ENCODE measurements at places on chromosomes 5 and 9.

GRCh38 chr9:33714989-33715388, 80.4 kb upstream of the PRSS3 start:
- no peak for DNase-seq

GRCh38 chr9:137606005-137606621, 627 bp downstream of the ARRDC1 start:
- peak; percentile 38 for DNase-seq

GRCh38 chr9:26247861-26248260, 569.6 kb upstream of the TUSC1 start:
- no peak for DNase-seq

DNA sequence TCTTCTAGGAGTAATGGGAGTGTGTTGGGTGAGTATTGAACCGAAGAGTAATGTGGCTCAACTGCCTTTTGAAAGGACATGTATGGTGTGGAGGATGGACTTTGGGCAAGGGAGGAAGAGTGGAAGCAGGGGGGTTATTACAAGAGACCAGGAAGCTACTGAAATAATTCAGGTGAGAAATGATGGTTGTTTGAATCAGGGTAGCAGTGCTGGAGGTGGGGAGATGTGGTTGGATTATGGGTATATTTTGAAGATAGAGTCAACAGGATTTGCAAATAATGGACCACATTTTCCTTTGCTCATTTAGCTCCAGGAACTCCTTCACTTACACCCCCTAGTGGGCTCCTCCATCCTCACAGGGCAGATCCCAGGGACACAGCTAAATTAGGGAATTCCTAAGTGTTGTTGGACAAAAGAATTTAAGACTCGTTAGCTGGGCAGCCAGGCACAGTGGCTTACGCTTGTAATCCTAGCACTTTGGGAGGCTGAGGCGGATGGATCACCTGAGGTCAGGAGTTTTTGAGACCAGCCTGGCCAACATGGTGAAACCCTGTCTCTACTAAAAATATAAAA, 1.2 kb upstream of the SLC4A9 start:
- DNase-seq = no peak

DNA sequence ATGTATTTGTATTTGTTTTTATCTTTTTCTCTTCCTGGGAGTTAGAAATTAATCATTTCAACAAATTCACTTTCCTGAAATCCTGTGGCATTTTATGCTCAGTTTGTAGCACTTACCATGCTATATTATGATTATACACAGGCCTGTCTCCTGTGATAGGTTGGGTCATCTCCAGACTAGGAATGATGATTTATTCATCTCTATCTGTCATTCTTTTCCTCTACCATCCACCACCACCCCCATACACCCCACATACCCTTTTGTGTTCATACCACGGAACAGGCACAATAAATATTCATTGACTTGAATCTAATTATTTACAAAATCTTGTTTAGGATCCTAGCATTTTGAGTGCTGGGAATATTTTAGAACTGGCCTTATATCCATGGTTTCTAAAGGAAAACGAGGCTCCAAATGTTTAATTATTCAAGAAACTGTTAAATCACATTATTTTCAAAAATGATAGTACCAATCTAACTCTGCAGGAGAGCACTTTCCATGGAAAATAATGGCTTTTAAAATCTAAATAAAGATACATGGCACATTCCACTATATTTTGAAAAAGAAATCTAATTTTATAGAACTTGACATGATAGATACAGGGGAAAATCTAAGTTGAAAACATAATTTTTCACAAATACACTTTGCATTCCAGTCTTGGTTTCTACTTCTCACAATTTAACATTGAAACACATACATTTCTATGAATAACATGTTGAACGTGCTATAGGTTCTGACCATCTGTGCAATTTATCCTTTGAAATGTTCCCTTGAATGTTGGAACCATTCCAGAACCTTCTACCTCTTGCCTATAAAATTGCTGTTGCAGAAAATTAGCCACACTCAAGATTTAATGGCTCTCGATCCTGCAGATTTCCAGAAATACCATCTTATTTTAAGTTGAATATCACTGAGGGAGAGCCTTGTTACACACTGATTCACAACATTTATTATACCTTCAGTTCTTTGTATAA, 89.3 kb downstream of the STARD4 start:
- no peak for DNase-seq

DNA sequence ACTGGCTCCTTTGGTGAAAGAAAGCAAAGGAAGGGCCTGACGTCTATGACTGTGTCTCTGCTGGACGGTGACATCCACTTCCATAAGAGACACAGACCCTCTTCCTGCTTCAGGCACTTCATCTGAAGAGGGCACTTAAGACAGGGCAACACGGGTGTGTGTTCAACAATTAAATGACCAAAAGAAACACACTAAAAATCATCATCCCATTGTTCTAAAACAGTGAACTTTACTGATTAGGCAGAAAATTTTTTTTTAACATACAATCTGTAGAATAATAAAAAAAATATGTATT, 58.5 kb downstream of the GOLM1 start:
- DNase-seq = no peak

GRCh38 chr5:30092548-30092947, 1100.9 kb upstream of the CDH6 start:
- no peak for DNase-seq

DNA sequence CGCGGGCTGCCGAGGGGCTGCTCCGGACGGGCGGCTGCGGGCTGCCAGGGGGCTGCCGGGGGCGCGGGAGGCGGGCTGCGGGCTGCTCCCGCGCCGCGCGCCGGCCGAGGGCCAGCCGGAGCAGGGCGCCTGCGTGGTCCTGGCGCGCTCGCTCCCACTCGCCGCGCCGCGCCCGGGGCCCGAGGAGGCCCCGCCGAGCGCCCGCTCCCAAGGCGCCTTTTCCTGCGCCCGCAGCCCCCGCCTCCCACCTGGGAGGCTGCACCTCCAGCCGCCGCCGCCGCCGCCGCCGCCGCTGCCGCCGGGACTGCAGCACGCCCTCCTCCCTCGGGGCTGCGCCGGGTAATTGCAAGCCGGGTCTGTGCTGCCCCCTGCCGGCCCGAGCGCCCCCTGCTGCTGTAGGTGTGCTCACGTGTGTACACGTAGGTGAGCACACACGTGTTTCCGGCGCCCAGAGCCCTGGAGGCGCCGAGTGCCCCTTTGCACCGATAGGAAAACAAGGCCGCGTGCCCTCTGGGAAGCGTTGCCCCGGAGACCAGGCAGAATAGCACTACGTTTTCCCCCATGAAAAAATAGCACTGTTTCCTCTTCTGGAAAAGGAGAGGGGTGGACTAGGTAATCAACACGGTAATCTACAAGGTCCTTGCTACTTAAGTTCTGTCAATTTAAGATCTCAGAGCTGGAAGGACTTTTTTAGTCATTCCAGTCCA, at the start of gene EPB41L4B:
Gene EPB41L4B (minus strand): TSS at position 318 of the 707 bp plus-strand sequence. CDS start 613 bp downstream, outside the sequence.
- peak; percentile 93 for DNase-seq

- DNase-seq = no peak
Measured at GRCh38 chr5:87081016-87081415, 186.7 kb upstream of the RASA1 start.

All from activated CD4-positive, alpha-beta memory T cell treated with anti-CD3 and anti-CD28 coated beads for 36 hours (primary cell).